ENCODE measurements at places on chromosomes 12 and 14.
A peak's percentile ranks its signal among the peaks of the same experiment; 100 is the strongest.

- no peak for DNase-seq
Measured at GRCh38 chr12:87897662-87898061, 131.5 kb downstream of the C12orf50 start.

DNA sequence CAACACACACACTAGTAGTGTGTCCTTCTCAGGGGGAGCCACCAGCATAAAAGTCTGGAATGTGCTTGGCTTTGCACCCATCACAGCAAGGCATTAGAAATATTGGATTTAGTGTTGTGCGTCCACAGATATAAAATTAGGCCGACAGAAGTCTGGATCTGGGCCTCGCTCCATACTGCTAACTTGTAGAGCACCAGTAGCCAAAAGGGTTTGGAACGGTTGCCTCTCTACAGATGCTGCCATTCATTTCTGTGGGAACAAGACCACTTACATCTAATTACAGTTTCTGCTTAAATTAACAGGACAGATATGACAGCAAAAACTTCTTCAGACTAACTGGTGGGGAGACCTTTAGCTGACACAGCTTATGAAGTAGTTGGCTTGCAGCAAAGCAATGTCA lies 94.2 kb downstream of the EXOC5 start:
- DNase-seq, result no peak

- no peak for DNase-seq
Measured at GRCh38 chr14:53231171-53231570, 78.0 kb upstream of the DDHD1 start.

DNA sequence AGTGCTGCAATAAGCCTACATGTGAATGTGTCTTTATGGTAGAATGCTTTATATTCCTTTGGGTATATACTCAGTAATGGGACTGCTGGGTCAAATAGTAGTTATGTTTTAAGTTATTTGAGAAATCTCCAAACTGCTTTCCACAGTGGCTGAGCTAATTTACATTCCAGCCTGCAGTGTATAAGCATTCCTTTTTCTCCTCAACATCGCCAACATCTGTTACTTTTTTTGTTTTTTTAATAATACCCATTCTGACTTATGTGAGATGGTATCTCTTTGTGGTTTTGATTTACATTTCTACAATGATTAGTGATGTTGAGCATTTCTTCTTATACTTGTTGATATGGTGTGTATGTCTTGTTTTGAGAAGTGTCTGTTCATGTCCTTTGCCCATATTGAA lies 1186.2 kb downstream of the BCL11B start:
- no peak for DNase-seq

DNA sequence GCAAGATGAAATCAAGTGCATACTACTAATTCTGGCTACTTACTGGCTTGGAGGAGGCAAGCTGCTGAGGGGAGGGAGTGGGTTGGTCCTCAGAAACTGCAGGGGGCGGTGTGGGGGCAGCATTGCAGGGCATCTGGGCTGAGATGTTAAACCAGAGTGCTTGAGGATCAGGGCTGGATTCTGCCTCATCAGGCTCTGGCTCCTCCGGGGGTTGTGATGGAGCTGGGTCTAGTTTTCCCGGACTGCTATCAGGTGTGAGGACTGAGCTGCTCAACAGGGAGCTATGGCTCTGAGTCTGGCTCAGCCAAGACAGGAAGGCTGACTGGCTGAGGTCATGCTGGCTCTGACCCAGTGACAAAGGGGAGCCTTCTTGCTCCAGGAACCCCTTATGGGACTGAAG lies 28.6 kb downstream of the BAZ2A start:
- peak; percentile 31 for DNase-seq

GRCh38 chr14:89973234-89973823 lies 17.6 kb downstream of the TDP1 start:
- DNase-seq, result peak; percentile 51

- DNase-seq, result no peak
Measured at GRCh38 chr14:104309657-104310369, 171.4 kb downstream of the KIF26A start.

GRCh38 chr12:40551466-40551865 lies 140.8 kb upstream of the CNTN1 start:
- no peak for DNase-seq

DNA sequence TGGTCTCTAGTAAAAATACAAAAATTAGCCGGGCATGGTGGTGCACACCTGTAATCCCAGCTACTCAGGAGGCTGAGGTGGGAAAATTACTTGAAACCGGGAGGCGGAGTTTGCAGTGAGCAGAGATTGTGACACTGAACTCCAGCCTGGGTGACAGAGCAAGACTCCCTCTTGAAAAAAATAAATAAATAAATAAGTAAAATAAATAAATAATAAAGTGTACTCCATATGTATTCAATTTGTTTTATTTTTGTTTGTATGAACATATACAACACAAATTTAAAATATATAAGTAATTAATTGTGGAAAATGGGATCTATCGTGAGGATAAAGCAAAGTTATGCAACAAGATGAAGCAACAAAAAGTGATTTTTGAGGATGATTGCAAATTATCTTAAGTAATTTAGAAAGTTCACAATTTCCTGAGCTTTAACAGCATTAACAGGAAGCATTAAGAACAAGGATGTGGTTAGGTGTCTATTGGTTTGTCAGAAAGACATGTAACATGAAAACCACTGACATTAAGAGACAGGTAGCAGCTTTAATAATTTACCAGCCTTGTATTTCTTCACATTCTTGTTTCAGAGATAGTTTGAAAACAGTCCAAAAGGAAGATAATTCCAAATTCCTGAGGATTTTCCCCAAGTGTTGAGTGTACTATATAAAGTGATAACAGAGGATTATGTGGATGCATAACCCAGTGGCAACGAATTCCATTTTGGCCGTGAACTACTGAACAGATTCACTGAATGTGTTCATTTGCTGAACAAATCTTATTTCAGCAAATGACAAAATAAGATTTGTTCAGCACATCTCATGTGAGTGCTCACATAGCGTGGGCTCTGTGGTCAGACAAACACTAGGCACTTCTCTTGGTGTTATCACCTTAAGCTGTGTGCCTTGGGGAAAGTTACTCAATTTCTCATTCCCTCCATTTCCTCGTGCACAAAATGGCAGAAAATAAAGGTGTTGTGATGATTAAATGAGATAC lies 68.6 kb upstream of the RESF1 start:
- DNase-seq, result no peak

DNA sequence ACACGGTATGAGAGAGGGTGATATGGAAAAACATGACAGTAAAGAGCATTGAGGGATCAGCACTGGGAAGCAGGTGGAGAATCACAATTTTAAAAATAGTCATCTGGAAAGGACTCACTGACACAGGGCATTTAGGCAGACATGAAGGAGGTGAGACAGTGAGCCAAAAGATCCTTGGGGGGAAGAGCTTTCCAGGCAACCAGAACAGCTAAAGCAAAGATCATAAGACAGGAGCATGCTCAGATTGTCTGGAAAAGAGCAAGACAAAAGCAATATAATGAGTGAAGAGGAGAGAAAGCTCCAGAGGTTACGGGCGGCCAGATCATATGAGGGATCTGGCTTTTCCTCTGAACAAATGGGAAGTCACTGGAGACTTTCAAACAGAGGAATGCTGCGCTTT lies 63.9 kb downstream of the DENND5B start:
- no peak for DNase-seq

- DNase-seq, result no peak
Measured at GRCh38 chr12:105018012-105018411, 31.9 kb downstream of the NOPCHAP1 start.

- DNase-seq, result no peak
Measured at GRCh38 chr14:94125659-94126418, 3.6 kb downstream of the IFI27L2 start.

DNA sequence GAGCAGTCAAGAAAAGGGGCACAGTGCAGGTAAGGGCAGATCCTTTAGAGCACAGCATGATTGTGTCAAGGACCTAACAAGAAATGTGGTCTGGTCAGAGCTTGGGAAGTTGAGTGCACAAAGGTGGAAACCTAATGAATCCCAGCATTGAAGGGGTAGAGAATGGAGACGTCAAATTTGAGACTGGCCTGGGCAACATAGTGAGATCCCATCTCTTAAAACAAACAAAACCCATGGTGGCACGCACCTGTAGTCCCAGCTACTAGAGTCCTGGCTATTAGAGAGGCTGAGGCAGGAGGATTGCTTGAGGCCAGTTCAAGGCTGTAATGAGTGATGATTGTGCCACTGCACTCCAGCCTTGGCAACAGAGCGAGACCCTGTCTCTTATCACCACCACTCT lies 37.0 kb upstream of the CCDC88C start:
- no peak for DNase-seq

DNA sequence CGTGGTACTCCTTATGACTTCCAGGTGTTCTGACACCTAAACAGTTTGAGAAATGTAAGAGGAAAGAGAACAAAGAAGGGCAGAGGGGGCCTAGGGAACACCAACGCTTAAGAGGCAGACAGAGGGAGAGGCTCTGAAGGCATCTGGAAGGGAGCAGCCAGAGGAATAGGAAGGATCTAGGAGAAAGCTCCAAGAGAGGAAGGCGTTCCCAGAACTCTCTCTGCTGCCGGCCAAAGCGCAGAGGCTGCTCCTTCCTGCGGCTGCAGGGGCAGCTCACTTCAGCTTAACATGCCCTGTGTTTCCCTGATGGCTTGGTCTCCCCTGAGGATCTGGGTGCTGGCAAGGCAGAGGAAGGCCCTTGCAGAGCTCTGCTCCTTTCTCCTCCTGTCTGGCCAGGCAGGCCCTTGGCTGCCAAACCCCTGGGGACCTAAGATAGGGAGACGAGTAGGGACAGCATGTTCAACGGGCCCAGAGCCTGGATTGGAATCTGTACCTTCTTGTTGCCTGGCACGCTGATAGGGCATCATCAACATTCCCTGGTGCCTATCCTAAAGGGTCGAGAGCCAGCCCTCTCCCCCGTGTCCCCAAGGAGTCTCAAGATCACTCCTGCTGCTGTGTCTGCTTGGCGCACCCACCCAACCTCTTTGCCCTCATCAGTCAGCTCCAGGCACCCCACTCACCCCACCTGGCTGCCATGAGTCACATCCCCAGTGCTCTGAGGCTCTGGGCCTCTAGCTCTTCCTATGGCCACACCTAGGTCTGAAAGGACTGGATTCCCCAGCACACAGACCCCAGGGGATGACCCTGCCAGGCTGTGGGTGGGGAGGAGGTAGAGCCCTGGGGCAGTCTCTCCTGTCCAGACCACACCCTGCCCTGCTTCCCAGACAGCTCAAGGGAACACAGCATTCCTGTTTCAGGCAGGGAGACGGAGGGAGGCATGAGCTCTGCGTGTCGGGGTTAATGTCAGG lies 45.6 kb downstream of the LTBP2 start:
- no peak for DNase-seq

- DNase-seq, result no peak
Measured at GRCh38 chr14:105333613-105334364, 19.2 kb downstream of the PACS2 start.

DNA sequence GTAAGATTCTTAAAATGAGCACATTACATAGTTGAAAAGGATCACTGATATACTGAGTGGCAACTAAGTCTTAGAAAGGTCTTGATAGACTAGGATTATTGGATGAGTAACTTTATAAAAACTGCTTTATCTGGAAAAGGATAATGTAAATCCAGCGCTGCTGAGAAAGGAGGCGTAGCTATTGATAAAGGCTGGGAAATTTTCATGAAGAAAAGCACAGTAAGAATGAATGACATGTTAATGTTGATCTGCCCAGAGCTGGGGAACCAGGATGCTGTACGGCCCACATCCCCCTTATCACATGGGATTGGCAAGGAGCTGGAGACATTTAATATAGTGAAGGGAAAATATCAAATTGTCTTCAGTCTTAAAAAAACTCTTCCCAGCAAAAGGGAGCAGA lies 174.0 kb downstream of the APAF1 start:
- no peak for DNase-seq

DNA sequence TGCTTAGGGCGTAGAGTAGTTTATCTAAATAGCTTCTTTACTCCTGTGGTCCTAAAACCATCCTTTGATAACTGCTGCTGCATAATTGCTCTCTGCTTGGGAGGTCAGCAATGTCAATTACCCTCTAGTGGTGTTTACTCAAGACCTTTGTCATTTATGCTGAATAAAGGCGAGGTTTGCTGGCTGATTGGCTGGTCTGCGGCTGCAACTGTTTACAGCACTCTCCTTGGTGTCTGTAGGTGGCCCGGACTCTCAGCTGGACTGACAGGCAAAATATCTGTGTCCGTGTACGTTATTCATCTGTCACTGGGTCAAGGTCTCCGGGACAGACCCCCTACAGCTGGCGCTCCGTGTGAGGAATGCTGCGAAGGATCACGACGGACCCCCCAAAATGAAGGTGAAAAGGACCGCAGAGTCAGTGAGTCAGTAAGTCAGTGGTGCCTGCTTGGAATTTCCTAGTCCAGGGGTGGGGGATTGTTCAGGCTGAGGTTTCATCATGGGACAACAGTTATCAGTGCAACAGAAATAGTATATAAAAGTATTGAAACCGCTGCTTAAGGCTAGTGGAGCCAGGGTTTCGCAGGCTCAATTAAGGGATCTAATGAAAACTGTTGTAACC lies 253.3 kb upstream of the DIO2 start:
- no peak for DNase-seq

GRCh38 chr12:81502912-81503695 lies 256.0 kb downstream of the PPFIA2 start:
- DNase-seq, result no peak

Measured in activated T-cell treated with anti-CD3 and anti-CD28 coated beads, Interleukin-2, amount 50 U/mL, for 1 hour (primary cell).